ENCODE measurements at places on chromosomes 4 and X.

DNA sequence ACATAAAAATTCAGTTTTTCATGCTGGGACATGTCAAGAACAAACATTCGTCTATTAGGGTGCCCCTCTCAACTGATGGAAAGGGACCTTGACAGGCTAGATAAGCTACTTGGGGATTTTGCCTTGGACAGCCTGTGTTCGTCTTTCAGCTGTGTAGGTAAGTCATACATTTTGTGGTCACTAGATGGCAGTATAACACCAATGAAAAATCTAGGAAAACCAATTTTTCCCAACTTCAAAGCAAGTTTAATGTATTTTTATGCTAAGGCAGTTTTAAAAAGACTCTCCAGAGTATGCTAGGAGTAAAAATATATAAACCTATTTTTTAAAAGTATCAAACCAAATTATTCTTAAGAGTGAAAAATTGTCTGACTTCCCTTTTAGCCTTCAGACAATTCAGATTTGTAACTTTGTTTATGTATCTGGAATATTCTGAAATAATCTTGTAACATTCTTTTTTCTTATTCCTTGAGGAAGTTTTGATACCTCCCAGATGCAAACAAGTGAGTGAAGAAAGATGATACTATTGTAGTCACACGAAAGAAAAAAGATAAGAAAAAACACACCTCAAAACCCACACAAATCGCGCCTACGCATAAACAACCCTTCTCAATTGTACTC lies 158.3 kb downstream of the CPE start:
- no peak for DNase-seq

DNA sequence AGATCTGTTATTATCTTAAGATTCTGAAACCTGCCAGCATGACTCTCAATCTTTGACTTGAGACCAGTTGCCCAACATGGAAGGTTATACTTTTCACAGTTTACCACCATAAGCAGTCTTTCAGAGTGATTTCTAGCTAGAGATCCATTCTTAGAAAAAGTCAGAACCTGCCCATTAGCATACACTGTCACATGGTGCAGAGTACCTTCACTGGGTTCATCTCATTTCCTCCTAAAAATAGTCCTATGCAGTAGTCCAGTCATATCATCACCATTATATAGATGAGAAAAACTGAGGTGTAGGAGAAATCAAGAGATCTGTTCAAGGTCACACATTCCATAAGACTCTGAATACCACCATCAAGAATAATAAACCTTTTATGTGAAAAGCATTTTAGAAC lies 153.6 kb downstream of the AR start:
- no peak for DNase-seq

DNA sequence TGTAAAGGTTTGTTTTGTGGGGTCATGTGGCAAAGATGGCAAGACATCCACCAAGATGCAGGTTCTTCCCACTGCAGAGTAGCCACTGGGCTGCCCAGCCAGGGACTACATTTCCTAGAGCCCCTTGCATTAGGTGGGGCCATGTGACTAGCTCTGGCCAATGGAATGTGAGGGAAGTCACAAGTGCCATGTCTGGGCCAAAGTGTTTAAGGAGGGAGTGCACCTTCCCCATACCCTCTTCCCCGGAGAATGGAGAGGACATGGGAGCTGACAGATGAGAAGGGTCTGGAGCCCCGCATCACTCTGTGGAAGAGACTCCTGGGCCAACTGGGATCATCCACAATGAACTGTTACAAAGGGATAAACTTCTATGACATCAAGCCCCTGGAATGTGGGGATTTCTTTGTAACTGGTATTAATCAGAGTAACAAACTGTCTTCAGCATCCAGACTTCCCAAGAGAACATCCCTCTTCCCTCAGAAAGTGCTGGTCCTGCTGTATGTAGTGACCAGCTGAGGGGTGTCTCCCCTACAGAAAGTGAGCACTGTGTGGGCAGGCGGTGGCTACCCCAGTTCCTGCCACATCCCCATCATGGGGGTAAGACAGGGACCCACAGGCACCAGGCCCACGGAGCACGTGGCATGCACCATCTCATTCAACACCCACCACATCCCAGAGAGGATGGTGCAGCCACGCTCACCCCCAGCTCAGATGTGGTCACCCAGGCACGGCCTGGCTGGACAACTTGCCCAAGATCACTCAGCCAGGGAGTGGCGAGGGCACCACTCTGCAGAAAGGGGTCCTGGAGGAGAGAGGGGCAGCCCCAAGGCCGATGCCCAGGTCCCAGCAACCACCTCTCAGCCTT lies 10.9 kb downstream of the PPP2R2C start:
- DNase-seq, result no peak

DNA sequence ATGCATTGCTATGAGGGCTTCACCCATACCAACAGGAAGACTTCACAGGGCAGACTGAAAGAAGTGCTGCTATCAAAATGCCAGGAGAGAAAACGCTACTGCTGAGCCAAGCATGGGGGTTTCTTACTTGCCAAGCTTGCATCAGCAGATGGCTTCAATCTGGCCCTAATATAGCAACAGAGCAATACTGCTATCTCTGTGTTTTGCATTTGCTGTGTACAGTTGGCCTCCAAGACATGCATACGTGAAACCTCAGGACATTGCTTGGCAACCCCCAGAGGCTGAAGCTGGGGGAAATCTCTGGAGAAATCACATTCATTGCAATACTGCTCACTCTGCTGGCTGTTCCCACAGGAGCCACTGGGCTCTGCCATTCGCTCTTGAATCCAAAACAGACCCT lies 127.2 kb upstream of the GPC4 start:
- DNase-seq, result no peak

GRCh38 chrX:132822634-132823012 lies 135.8 kb downstream of the HS6ST2 start:
- no peak for DNase-seq

GRCh38 chr4:8338351-8338961 lies 68.9 kb downstream of the HTRA3 start:
- no peak for DNase-seq

GRCh38 chr4:107792711-107793110 lies 32.0 kb upstream of the SGMS2 start:
- no peak for DNase-seq

- DNase-seq, result no peak
These were observed 159.1 kb upstream of the PSAPL1 start for GRCh38 chr4:7593646-7594412.

DNA sequence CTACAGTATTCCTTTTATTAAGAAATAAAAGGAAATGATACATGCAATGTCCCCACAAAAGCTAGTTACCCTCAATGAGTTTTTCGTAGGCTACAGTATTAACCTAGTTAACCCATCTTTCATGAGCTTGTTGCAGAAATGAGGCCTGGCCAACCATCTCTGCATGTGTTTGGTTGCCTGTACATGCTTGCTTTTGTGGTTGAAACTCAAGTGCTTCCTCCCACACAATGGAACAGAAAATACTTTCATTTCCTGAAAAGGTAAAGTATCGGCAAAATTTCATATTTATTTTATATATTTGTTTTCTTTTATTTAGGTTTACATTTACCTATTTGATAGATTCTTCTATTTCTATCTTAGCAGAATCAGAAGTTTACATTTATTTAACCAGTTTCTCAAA lies 214.6 kb upstream of the FAM241A start:
- no peak for DNase-seq

GRCh38 chr4:121789455-121789854 lies 11.7 kb upstream of the EXOSC9 start:
- no peak for DNase-seq

DNA sequence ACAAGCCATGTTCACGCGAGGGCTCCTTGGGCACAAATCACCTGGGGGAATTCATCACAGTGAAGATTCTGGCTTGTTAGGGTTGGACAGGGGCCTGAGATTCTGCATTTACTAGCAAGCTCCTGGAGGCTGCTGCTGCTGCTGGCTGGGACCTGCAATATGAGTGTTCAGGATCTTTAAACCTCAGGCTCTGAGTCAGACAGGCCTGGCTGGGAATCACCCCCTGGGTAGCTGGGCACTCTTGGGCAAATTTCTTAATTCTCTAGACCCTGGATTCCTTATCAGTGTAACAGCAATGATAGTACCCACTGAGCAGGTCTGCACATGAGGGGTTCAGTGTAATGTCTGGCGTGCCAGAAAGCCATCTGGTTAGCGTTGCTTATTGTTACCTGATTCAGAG lies 101.5 kb downstream of the DHX15 start:
- DNase-seq, result no peak

GRCh38 chr4:80043541-80043940 lies 29.5 kb downstream of the ANTXR2 start:
- DNase-seq, result no peak

DNA sequence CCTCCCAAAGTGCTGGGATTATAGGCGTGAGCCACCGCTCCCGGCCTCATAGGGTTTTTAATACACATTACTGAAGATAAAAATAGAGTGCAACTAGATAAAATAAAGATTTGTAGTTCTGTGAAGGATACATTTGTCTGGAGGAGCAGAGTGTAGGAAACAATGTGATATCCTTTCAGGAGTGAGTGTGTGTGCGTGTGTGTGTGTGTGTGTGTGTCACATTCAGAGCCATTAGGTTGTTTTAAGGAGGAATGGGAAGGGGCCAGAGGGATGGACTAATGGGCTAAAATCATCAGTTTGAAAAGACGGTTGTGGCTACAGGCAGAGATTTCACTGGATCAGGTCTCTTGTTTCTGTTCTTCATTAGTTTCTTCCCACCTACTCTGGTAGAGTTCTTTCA lies 40.0 kb downstream of the RBPJ start:
- no peak for DNase-seq

DNA sequence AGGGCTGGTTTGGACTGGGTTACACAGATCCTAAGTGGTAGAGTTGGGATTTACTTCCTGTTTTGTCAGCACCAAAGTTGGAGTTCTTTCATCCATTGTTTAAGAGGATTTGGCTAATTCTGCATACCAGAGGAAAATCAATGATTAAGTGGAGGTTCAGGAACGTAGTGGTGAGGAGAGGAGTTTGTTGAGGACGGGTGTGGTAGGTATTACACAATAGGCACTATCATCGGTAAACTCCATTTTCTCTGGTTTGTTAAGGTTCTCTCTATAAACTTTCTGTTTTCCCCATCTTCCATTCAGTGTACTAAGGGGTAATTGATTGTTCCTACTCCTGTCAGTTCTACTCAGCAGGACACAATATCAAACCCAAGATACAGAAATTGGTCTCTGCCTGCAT lies 107.5 kb upstream of the VCX2 start:
- DNase-seq, result no peak

DNA sequence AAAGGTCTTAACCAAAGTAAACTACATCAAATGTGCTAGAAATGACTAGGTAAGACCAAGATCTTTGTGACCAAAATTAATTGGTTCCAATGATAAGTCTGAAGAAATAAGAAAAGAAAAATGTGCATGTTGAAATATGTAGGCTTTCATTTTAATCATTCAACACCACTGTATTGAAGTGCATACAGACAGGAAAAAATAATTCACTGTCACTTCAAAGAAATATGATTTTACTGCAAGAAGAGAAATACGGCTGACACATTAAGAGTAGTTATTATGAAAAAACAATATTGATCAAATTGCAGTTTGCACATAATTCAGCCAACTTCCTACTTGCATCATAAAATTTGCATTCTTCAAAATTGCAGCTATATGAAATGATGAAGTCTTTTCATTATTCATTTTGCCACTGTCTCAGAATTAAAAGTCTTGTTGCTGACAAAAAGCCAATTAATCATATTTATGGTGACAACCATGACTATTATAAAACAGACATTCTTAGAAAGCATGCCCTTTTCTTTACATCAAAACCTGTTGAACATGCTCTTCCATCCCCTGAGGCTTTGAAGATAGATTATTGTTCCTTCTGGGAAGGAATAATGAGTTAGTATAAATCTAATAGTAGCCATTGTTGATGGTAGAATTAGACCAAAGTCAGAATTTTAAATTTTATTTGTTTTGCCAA lies 405.9 kb upstream of the MAD2L1 start:
- no peak for DNase-seq

DNA sequence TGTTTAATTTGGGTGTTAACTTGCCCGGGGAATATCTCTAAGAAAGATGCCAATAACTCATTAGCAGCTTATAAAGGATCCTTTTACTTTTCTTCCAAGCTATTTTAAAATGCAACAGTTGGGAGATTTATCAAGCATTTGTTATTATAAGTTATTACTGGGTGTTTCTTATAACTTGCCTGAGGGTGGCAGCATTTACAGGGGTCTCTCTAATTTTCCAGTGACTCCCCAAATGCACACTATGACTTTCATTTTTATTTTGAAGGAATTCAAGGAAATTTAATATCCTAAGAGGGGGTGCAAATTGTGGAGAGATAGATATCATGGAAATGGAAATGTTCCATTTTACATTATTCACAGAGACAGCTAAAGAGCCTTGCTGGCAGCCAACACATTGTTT lies 138.0 kb downstream of the PDGFRA start:
- no peak for DNase-seq

DNA sequence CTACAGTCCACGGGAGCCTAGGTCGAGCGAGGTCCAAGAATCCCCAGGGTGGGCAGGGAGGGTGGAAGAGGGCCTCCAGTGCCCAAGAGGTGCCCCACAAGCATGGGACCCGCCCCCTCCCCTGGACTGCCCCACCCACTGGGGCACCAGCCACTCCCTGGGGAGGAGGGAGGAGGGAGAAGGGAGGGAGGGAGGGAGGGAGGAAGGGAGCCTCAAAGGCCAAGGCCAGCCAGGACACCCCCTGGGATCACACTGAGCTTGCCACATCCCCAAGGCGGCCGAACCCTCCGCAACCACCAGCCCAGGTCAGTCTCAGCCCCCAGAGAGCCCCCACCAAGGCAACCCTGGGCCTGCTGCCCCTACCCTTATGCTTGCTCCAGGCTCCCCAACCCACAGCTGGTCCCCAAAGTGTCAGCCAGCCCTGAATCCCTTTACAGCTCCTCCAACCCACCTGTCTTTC lies at the start of gene GATA1:
Gene GATA1, plus strand, starts transcription at position 250 of the 460 bp plus-strand sequence. CDS start 4,520 bp downstream, outside the sequence.
- DNase-seq, result no peak

- DNase-seq, result no peak
These were observed 56.0 kb downstream of the RAI2 start for GRCh38 chrX:17805120-17805519.

Measured in activated T-helper 1 cell treated with anti-CD3 and anti-CD28 coated beads, Interleukin-2, amount 50 U/mL, for 16 hours (primary cell).